Natural killer cell treated with Interleukin-12 subunit alpha and Interleukin-12 subunit beta and Interleukin-15 and Interleukin-18, amount 100 ng/mL, for 72 hours (primary cell): ENCODE measurements at places on chromosomes 6 and 20. TPM values are rescaled to one million over a fixed set of nuclear protein-coding genes. Genes with fewer than 3 reads are reported as not detected.

Gene SAMD3
- total RNA-seq = 14.6 TPM

Gene TNF
- total RNA-seq = 320 TPM

Gene KIAA0408
- total RNA-seq = 2.4 TPM

Gene OGFR
- total RNA-seq = 75.9 TPM

Gene LKAAEAR1
- total RNA-seq = not detected

Gene TBXT
- not detected for total RNA-seq

Gene NRN1
- total RNA-seq = 2.0 TPM

Gene OVOL2
- total RNA-seq = not detected

Gene PLCB1
- total RNA-seq = 13.4 TPM

Gene POFUT1
- total RNA-seq = 50.0 TPM

Gene NOTCH4
- 1.4 TPM for total RNA-seq

Gene SDHAF4
- total RNA-seq = 6.2 TPM

Gene UBE3D
- 6.0 TPM for total RNA-seq

Gene SNAP25
- total RNA-seq = not detected

Gene FOXS1
- not detected for total RNA-seq

Gene AGER
- total RNA-seq = 29.7 TPM

Gene WRNIP1
- 54.5 TPM for total RNA-seq

Gene PCMT1
- total RNA-seq = 68.5 TPM

Gene NOX3
- total RNA-seq = not detected

Gene HTR1E
- total RNA-seq = not detected

Gene OR12D3
- not detected for total RNA-seq
